GOT3 (cell line): ENCODE measurements at places on chromosomes 6 and 20.

- no peak for DNase-seq
Measured at GRCh38 chr6:159038914-159039884, 5.6 kb downstream of the TAGAP start.

GRCh38 chr20:4569865-4570264 lies 151.8 kb upstream of the PRND start:
- DNase-seq, result no peak

DNA sequence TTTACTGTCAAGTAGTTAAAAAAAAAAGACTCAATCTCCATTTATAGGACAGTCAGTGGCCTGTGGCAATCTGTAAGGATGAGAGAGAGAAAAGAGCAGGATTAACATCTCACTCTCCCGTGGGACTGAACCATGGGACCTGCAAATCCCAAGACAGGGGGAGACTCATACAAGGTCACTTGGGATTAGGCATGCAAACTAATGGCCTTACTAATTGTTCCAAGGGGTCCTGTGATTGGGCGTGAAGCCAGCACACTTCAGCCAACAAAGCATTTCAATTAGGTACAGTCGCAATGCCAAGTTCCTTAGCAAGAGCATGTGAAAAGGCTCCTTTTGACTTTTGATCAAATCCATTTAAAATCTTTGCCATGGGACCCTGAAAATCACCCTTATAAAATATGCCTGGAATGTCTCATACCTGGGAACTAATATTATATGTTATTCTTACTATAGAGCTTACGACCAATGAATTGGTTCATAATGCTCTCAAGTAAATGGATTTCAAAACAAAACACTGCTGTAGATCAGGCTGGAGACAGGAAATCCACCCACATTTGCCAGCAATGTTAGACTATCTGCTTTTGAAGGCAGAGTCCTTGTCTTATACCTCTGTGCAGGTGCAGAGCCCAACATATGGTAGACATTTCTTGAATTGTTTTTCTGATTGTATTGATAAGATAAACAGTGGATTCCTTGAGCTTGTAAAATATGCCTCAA lies 412.5 kb downstream of the GJA1 start:
- no peak for DNase-seq

- DNase-seq, result no peak
Measured at GRCh38 chr6:164303102-164303964, 888.8 kb downstream of the QKI start.

GRCh38 chr6:51684038-51684437 lies 403.4 kb downstream of the PKHD1 start:
- no peak for DNase-seq

DNA sequence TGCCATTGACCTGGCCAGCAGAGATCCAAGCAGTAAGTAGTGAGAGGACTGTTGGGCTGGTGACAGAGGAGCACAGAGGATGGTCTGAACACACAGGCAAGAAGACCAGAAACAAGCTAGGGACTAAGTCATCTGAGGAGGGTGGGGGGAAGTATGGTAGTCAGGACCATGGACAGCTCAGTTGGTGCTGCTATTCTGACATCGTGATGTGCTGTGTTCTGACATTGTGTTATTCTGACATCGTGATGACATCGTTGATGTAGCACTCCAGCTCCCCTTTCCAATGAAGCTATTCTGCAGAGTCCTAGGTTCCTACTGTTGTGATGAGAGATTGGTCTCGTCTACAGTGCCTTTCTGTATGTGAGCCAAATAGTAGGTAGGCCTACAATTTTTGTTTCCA lies 28.7 kb downstream of the CFAP206 start:
- no peak for DNase-seq

DNA sequence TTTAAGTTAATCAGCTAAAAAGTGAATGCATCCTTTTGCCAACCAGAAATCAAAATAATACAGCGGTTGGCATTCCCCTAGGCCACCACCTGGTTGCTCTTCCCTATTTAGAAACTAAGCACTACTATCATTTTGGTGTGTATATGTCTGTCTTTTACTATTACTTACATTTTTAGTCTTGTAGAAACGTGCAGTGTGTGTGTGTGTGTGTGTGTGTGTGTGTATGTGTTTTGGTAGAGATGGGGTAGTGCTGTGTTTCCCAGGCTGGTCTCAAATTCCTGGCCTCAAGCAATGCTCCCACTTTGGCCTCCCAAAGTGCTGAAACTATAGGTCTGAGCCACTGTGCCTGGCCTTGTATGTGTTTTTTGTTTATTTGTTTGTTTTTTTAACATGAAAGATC lies 27.4 kb downstream of the MYO6 start:
- DNase-seq, result no peak

- DNase-seq, result no peak
Measured at GRCh38 chr6:125357515-125358256, 55.9 kb upstream of the HDDC2 start.

DNA sequence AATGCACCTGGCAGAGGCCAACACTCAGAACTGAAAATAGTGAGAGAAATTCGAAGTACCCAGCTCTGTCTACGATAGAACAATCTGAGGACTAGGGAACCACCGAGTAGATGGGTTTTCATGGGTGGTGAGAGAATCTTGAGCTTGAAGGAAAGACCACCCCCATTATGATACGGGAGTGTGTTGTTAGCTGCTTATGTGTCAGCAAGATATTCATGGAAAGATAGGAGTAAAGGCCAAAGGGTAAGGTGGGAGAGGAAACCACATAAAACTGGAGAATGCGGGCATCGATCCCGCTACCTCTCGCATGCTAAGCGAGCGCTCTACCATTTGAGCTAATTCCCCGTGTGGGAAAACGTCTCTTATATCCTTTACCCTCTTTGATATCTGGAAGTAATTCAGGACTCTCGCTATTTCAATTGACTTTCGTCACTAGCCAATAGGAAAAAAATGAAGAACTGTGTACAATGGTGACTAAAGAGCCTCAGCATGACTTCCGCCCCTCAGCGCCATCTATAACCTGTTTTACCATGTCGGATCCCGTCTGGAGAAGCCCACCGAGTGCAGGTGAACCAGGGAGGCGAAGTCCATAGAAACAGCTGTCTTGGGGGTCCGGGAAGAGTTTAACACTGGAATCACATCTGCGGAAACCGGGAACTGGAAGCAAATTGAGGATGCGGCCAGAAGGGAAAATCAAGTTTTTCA lies 25.0 kb upstream of the ABT1 start:
- DNase-seq, result peak; percentile 63

- no peak for DNase-seq
Measured at GRCh38 chr6:2557181-2557720, 193.5 kb downstream of the MYLK4 start.

DNA sequence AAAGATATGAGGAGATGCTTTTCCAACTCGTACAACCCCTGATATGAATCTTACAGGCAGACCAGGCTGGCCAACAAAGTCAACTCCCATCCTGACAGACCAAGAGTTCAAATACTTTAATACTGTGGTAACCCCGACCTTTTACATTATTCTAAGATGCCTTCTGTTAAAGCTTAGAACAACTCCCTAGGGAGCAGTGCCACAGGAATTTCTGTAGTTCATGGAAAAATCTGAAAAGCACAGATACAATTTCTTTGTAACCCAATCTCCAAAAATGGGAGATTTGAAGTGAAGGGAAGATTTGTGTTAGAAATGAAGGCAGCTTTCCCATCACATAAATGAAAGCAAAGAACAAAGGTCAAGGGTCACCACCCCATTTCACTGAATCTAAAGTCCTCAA lies 151.3 kb upstream of the BEND6 start:
- no peak for DNase-seq

GRCh38 chr6:119637768-119638167 lies 288.2 kb upstream of the MAN1A1 start:
- no peak for DNase-seq
